ENCODE measurements at places on chromosomes 1 and 21. TPM values are rescaled to one million over a fixed set of nuclear protein-coding genes. Genes with fewer than 3 reads are reported as not detected.

LRRN2 gene
- not detected for total RNA-seq

ATP6V0B gene
- total RNA-seq: 154 TPM

OR2AK2 gene
- not detected for total RNA-seq

FCRL6 gene
- total RNA-seq: not detected

FCRL4 gene
- total RNA-seq: not detected

Measured in smooth muscle cell of the umbilical artery (primary cell).